ENCODE measurements at places on chromosomes 2 and 18. TPM values are rescaled to one million over a fixed set of nuclear protein-coding genes. Genes with fewer than 3 reads are reported as not detected.

- DNase-seq, result no peak
These were observed 39.3 kb downstream of the C1QL2 start for GRCh38 chr2:119119076-119119785.

DNA sequence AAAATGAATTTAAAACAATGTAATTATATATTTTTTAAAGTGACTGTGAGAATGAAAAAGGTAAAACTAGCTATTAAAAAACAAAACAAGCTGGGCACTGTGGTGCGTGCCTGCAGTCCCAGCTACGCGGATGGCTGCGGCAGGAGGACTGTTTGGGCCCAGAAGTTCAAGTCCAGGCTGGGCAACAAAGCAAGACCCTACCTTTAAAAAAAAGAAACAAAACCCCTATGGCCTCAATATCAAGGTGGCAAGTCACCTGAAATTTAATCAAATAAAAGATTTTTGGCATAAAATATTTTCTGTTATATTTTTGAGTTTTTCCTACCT is 46.9 kb upstream of the STRN start:
- no peak for DNase-seq

- peak; percentile 88 for DNase-seq
These were observed at the start of gene FBXO36 for GRCh38 chr2:229922449-229923386. Gene FBXO36, plus strand, starts transcription at chr2:229922503. Its CDS starts 11 bp downstream, at chr2:229922514.

Gene GYPC
- 16.9 TPM for total RNA-seq

- no peak for DNase-seq
These were observed 21.6 kb downstream of the TRPM8 start for GRCh38 chr2:233938676-233939370.

- DNase-seq, result no peak
These were observed 40.4 kb upstream of the ARHGEF4 start for GRCh38 chr2:130796290-130796689.

Gene FBLN7
- 6.5 TPM for total RNA-seq

GRCh38 chr2:182057002-182057401 is 71.3 kb downstream of the PPP1R1C start:
- DNase-seq, result no peak

Gene ZAP70
- total RNA-seq, result 1.1 TPM

Gene AGPS
- total RNA-seq, result 17.2 TPM

- no peak for DNase-seq
These were observed 442.2 kb upstream of the CWC22 start for GRCh38 chr2:180449171-180449915.

- no peak for DNase-seq
These were observed 17.9 kb upstream of the XIRP2 start for GRCh38 chr2:166870346-166870745.

- peak; percentile 20 for DNase-seq
These were observed 3.6 kb downstream of the SCLY start for GRCh38 chr2:238064376-238064775.

Gene NLRC4
- 0.20 TPM for total RNA-seq

- no peak for DNase-seq
These were observed 65.6 kb downstream of the STRADB start for GRCh38 chr2:201517094-201517493.

DNA sequence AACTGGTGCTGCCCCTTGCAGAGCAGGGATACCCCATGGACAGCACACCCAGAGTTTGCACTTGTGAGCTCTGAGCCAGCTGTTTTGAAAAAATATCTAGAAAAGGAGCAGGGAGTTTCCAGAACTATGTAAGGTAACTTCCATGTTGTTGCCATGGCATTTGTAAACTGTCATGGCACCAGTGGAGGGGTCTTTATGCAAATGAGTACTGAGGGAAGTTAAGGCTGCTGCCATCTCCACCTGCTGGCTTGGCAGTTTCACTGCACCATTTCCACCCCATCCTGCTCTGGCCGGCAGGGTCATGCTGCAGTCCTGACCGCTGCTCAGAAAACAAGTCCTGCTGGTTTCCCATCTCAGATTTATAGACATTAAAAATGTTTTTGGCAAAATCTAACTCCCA is 52.3 kb upstream of the SNTG2 start:
- no peak for DNase-seq

GRCh38 chr2:25363733-25364132 is 22.0 kb upstream of the DNMT3A start:
- DNase-seq, result no peak
